GM04503 (cell line): ENCODE measurements at places on chromosomes 4 and X.
A peak's percentile ranks its signal among the peaks of the same experiment; 100 is the strongest.

DNA sequence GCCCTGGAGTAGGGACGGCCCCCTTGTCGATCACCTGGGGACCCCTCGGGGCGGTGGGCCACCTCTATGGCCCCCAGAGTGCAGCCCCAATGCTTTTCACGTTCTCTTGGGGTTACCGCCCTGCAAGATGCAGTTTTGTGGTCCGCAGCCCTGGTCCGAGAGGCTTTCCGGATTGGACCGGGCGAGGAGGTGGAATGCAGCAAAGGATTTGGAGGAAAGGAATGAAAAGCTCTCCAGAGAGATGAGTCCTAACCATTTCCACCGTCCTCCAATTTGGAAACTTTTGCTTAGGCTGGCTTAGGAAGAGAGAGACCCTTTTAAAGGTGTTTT, 601 bp downstream of the SLC25A43 start:
- no peak for DNase-seq

- DNase-seq: no peak
Observed at GRCh38 chr4:15084780-15085179, 82.5 kb downstream of the CPEB2 start.

DNA sequence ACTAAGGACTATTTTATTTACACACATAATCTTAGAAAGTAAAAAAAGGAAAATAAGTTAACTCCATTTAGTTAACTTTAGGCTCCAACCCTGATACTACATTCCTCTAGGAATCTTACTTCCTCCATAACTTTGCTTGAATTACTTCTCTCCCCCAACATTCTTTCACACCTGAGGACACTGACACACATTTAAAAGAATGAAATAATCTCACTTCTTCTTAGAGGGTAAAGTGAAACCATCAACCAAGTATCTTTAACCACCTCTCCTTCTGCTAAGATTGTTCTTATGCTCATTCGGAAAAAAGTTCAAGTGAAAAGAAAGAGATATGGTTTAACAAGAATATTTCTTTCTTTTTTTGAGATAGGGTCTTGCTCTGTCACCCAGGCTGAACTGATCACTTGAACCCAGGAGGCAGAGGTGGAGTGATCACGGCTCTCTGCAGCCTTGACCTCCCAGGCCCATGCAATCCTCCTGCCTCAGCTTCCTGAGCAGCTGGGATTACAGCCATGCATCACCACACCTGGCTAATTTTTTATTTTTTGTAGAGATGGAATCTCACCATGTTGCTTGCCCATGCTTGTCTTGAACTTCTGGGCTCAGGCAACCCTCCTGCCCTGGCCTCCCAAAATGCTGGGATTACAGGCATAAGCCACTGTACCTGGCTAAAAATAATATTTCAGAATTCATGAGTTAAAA, 28.5 kb downstream of the SLC25A4 start:
- no peak for DNase-seq

DNA sequence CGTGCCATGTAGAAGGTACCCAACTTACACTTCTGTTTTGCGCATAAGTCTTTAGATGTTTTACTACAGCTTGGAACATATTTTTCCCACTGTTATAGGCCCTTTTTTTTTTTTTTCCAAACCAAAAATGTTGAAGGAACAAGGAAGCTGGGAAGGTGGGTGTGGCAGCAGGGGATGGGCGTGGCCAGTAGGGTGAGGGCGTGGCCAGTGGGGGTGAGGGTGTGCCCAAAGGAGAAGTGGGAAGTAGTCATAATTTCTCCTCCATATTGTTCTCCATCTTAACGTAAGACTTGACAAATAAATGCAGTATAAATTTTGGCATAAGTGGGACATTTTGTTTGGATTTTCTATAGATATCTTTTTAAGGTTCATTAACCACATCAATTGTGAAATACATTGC, 30.4 kb downstream of the CLDN22 start:
- DNase-seq: no peak

DNA sequence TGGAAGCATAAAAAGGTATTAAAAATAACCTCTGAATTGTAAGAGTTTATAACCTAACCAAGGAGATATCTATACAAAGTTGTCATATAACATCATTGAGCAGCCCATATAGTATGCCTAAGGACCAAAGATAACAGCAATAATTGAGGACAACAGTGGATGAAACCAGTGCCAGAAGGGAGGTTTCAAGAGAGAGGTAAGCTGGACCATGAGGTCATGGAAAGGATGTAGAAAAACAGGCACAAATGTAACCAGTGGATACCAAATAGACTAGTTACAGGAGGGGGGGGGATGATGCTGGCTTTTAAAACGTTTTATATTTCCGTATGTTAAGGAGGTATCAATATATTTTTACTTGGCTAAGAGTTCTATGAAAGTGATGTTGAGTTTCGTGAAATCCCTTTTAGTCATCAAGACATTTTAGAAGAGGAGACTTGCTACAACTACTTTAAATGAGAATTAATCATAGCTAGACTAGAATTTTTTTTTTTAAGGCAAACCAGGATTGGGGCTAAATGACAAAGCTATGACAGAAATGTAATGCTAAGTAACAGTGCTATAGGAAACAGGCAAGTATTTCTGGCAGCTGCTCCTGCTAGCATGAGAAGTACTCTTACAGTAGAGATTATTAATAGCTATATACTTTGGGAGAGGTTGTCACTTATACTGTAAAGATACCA, 161.1 kb downstream of the FBXW7 start:
- no peak for DNase-seq

- peak; percentile 42 for DNase-seq
Observed at GRCh38 chr4:15402146-15402545, 25.7 kb upstream of the C1QTNF7 start.

GRCh38 chr4:89290727-89291516, 16.7 kb downstream of the GPRIN3 start:
- no peak for DNase-seq

- DNase-seq: no peak
Observed at GRCh38 chr4:175884048-175884447, 72.0 kb upstream of the GPM6A start.

DNA sequence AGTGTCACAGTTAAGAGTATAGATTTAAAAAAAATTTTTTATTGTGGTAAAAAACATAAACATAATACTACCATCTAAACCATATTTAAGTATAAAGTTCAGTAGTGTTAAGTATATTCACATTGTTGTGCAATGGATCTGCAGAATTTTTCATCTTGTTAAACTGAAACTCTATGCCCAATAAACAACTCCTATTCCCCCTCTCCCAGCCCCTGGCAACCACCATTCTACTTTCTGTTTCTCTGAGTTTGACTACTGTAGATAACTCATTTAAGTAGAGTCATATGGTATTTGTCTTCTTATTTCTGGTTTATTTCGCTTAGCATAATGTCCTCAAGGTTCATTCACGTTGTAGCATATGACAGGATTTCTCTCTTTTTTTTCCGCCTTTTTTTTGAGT, 112.4 kb downstream of the PTTG2 start:
- no peak for DNase-seq

DNA sequence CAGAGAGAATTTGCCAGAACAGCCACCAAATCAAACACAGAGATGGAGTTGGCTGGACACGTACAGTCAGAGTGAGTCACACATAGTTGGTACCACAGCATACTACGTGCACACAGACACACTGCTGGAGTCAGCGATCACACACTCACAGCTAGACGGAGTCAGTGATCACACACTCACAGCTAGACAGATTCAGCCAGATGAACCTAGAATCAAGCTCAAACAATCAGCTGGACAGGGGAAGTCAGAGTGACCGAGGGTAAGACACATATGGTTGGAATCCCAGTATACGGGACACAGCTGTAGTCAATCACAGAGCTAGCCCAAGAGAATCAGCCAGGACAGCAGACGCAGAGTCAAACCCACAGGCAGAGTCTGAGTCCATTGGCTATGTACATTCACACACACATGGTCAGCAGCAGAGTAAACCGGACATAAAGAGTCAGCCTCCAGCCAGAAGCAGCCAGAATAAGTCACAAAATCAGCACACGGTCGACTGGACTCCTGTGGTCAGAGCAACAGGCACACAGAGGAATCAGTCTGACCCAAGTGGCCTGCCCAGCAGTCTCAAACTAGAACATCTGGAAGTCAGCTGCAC, 4.6 kb downstream of the SLC38A5 start:
- DNase-seq: peak; percentile 76

GRCh38 chrX:117397844-117398243, 718.8 kb downstream of the KLHL13 start:
- DNase-seq: no peak

DNA sequence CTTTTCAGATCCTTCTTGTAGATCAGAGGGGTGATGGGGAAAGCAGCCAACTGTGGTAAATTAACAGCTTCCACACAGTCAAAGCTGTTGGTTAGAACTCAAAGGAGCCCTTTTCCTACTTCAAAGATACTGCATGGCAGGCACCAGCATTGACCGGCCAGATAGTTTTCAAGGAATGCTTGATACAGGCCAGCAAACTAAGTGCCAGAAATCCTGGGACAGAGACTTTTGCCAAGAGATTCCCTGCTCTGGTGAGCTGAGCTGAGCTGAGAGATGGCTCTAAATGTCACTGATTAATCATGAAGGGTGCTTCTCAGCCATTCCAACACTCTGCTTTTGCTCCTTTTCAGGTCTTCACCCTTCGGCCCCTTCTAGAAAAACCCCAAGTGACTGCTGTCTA, 131.6 kb upstream of the MED14 start:
- DNase-seq: peak; percentile 49

- DNase-seq: no peak
Observed at GRCh38 chr4:139692309-139693012, 26.8 kb downstream of the MGST2 start.

DNA sequence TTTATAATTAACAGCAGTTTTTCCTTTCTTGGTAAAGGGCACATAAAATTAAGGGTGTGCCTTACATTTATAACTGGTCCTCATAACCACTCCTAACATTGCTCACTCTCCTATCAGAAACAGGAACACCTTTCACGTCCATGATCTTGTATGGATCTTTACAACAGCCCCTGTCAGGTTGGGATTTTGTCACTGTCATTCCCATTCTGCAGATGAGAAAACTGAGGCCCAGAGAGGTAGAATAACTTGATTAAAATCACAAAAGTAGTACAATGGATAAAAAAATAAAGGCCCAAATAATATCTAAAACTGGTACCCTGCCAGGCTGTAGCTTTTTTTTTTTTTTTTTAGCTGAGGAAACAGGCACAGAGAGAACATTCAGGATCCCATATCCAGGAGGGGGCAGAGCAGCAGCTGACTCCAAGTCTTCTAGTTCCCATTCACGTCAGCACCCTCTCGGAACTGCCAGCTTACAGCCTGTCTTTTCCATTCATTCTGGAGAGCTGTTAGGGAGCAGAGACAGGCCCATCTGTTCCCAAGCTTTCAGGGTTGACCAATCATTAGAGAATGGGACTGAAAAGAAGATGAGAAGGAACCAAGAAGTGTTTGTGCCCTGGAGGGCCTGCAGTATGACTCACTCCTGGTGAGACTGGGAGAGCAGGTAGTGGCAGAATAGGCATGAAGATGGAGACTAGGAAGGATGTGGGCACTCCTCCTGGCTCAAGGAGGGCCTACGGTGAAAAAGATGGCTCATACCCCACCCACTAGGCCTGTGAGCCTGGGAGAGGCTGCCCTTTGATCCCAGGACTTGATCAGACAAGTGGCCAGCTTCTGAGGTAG, 7.3 kb downstream of the SUV39H1 start:
- DNase-seq: peak; percentile 20

GRCh38 chrX:134718105-134718965, 60.1 kb upstream of the PLAC1 start:
- DNase-seq: peak; percentile 98

DNA sequence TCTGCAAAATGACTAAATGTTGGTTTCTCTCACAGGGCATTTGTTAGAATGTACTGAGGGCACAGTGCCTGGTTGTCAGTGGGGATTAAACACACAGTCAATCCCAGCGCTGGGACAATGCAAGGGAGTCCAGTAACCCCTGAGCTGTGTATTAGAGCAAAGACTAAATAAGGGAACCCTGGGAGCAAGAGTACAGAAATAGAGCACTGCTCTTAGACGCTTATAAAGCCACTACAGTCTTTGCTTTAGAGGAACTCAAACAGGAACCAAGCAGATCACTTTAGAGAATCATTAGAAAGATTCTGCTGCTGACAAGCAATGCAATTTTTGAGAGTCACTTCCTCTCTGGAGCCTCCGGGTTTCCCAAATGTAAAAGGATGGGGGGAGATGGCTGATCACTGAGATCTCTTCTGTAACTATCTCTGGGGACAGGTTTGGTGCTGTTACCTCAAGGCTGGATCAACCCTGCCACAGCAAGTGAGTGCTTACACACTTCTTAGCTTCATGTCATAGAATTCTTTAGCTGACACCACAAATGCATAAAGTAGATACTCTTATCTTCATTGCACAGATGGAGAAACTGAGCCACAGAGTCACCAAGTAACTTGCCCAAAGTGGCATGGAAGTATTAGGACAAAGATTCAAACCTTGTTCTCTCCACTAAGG, 137.8 kb upstream of the CPEB2 start:
- DNase-seq: no peak

DNA sequence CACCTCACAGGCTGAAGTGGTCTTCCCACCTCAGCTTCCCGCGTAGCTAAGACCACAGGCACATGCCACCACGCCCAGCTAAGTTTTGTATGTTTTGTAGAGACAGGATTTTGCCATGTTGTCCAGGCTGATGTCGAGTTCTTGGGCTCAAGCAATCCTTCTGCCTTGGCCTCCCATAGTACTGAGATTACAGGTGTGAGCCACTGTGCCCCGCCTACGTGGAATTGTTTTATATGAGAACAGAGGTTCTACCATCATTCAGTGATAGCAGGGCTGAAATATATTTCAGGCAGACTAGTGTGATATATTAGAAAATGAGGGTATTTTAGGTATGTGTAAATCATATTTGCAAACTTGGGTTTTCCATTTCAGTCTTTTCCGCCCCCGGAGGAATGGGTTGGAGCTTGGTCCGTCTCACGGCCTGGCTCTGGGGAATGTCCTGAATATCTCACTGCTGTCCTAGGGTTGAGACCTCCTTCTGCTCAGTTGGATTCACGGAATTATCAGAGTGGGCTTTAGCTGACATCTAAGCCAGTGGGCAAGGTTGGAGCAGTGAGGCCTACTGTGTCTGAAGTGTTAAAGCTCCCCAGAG, 19.9 kb downstream of the NSD2 start:
- DNase-seq: no peak

DNA sequence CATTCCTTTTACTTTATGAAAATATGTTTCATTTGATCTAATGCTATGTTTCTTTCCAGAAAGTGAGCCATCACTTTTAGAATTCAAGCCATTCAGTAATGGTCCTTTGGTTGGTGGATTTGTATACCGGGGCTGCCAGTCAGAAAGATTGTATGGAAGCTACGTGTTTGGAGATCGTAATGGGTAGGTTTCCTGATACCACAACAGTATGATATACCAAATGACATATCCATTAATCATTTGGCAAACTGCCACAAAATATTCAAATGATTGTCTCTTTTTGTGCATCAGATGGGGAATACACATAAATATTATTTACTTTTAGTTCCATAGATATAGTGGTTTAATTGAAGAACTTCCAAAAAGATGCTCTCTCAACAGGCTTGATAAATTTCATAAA, 68.2 kb downstream of the HHIP start:
- DNase-seq: no peak

DNA sequence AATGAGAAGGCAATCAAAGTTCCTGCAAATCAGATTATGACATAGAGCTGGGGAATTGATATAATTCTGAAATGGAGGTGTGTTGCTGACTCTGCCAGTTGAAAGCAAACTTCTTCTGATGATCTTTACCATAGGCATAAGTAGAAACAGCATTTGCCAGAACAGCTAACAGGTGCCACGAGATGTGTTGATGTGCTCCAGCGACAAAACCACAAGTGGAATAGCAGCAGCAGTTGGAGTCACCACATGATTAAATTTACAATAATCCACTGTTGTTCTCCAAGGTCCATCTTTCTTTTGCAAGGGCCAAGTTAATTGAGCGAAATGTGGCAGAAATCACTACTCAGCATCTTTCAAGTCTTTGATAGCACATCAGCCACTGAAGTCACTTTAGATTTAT, 3.7 kb upstream of the OSTC start:
- DNase-seq: no peak
